SK-MEL-5 (cell line): ENCODE measurements at places on chromosomes 2 and 18.

GRCh38 chr2:49973917-49974368 is 819.6 kb upstream of the FSHR start:
- DNase-seq, result peak; percentile 42

DNA sequence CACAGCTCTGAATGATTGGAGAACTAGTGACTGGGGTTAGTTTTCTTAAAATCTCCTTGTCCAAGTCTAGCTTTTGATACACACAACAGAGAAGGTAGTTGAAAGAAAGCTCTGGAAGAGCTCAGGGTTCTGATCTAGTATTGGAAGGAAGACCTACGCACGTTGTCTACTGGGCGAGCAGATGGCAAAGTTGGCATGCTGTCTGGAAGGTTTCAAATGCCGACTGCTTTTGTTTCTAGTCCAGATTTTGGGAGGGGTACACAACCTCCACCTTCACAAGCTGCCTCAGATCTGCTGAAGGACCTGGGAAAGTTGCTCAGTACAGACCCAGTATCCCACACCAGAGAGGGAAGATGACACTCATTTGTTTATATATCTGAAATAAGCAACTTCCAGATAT is 507.3 kb downstream of the RNF144A start:
- DNase-seq, result no peak

DNA sequence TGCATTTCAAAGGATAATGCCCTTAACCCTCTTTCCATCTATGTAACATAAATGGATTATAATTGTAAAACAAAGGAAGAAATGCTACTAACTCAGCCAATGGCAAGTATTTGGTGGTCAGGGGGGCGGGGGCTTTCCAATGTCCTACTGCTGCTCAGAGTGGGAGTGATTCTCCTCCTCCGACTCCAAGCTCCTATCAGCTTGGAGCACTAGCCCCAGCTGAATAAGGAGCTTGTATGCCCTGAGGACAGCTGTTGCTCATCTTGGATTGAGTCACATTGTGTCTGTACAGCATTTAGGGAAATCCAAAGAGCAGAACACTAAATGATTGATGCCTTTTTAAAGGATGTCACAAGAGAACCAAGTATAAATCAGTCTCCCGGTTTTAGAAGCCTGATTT is 105.6 kb upstream of the ZNF521 start:
- peak; percentile 21 for DNase-seq

DNA sequence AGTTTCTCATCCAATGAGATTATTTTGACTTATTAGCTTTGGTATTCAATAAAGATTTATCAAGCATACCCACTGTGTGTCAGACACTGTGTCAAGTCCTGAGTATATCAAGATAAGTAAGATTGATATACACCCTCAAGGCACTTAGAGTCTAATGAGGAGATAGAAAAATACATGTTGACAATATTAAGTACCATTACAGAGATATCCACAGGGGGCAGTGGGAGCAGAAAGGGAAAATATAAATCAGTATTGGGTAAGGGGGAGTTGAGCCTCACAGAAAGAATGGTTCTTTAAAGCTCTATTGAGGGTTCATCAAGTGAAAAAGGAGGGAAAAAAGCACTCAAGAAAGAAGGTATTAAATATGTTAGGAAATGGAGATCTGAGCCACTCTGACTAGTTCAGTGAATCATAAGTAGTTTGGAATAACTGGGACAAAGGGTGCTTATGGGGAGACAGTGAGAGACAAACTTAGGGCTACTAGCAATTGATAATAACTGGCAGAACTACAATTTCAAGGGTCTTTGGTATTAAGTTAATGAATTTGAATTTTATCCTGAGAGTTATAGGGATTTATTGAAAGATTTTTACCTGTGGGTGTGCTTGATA is 45.5 kb upstream of the SLC8A1 start:
- DNase-seq, result no peak

DNA sequence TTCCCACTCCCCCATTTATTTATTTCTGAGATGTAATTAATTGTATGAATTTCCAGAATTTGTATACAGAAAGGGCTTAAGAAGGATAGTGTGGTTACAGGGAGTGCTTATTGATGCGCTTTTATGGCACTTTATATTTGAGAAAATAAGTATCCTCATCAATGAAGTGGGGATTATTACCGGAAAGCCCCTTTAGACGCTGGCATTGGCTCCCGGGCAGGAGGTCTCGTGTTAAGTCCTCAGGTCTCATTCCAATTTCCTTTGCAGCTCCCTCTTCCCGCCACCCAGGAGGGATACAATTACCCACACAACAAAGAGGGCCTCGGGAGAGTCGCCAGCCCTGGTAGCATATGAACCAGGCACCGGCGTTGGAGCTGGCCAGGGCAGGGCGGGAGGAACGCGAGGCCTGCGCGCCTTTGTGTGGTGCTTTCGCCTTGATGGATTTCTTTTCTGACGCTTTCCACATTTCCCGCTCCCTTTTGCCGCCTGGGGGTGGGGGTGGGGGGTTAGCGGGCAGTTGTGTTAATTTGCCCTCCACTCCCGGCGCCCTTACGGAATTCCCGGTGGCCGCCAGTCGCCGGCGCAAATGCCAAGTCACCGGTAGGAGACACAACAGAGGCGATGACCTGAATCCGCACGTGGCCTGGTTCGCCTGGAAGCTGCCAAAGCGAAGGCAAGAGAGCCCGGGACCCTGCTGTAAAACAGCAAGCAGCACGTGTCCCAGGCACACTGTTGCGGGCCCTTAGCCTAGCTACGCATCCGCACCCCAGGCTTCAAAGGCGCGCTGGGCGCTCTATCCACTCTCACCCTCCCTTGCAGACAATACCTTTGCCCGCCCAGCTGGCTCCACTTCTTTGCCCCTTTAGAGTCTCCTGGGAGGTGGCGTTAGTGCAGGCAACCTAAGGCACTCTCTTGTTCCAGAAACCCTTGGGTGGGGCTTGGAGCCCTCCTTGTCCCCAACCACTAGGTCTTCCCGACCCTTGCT is 3.3 kb downstream of the GAD1 start:
- no peak for DNase-seq

GRCh38 chr2:15941871-15942710 is 1.7 kb downstream of the MYCN start:
- DNase-seq, result no peak

DNA sequence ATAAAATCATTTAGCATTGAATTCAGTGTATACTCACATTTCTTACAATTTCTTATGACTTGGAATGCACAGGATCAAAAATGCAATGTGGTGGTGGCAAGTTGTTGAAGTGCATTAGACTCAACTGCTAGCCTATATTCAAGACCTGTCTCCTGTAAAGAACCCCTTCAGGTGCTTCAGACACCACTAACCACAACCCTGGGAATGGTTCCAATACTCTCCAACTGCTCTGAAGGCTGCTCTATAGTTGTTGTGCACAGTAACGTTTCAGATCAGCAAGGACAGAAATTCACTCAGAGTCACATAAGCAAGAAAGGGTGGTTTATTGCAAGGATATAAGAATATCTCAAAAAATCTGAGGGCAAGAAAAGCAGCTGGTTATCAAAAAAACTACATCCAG is 6.5 kb downstream of the GKN1 start:
- no peak for DNase-seq

DNA sequence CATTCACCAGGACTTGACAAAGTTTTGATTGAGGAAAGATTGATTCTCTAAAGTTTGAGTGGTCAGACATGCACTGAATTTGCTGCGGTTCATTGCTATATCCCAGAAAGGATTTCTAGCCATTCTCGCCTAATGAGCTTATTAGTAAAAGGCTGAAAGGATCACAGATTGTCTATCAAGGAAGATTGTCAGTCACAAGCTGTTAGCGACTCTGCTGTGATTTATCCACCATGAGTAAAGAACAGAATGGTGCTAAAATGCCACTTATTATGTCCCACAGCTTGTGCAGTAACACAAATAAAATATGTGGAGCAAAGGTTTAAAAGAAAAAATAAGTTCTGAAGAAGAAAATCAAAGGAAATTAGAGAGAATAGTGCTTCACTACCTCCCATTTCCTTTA is 701.2 kb upstream of the CDH7 start:
- no peak for DNase-seq

- no peak for DNase-seq
Observed at GRCh38 chr2:53177327-53177726, 590.3 kb upstream of the CHAC2 start.

DNA sequence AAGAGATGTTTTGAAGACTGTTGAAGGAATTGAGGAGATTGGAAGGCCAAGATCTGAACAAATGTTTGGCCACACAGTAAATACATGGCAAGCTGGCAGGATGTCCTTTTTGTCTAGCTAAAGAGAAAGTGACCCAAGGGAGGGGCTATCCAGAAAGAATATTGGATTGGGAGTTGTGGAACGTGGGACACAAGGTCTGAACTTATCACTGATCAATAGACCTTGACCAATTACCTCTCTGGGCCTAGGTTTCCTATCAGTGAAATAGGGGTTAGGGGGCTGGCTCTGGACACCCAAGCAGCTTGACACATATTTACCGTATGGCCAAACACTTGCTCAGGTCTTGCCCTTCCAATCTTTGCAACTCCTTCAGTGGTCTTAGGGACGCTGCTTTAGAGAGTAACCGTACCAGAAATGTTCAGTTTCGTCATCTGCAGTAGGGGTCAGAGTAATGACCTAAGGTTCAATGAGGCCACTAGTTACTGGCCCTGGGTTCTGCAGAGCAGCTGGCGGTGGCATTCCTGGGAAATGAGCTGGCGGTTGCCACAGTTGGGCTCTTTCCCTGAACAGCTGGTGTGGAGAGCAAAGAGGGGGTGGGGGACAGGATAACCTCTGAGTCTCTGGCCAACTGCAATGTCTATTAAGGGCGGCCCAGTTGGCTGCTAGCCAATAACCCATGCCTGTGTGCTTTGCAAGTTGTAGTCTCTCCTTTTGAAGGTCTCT is 70.1 kb upstream of the STPG4 start:
- no peak for DNase-seq

DNA sequence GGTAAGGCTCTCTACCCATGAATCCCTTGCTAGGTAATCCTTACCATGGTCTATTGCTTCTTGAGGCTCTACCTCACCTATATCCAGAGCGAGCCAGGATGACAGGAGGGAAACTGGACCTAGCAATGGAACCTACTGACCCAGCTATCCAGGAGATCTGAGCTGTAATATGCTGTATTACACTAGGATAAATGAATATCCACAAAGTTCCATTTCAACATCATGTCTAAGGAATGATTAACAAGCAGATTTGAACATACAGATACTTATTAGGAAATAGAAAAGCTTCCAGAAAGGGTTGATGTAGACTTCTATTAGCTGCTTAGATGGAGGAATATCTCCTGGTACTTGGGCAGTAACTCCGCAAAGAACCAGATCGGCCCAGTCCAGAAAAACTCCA is 110.1 kb downstream of the BAZ2B start:
- DNase-seq, result no peak

- no peak for DNase-seq
Observed at GRCh38 chr2:7792031-7792651, 874.9 kb downstream of the RNF144A start.

DNA sequence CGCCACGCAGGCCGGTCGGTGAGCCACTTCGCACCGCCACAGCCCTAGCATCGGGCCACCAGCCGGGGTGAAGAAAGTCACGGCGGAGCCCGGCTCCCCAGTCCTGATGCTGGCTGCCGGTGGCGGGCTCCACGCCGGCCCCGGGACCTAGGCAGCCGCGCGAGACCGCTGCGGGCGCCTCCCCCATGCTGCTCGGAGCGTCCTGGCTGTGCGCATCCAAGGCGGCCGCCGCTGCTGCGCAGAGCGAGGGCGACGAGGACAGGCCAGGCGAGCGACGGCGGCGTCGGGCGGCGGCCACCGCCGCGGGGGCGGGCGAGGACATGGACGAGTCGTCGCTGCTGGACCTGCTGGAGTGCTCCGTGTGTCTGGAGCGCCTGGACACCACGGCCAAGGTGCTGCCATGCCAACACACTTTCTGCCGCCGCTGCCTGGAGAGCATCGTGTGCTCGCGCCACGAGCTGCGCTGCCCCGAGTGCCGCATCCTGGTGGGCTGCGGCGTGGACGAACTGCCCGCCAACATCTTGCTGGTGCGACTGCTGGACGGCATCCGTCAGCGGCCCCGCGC is 433 bp downstream of the SH3RF3 start:
- DNase-seq, result no peak

GRCh38 chr2:95799892-95800291 is 191.7 kb downstream of the ANKRD36C start:
- DNase-seq, result no peak

DNA sequence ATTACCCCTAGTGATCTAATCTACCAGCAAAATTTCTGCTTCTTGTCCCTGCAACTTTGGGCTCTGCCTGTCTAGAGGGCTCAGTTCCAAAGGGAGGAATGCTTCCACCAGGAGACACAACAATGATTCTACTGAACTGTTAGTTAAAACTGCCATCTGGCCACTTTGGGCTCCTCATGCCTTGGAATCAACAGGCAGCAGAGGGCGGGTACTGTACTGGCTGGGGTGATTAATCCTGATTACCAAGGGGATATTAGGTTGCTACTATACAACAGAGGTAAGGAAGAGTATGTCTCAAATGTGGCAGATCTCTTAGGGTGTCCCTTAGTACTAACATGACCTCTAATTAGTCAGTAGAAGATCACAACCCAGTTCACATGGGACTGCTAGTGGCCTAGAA is 21.4 kb downstream of the HADHA start:
- DNase-seq, result no peak

- no peak for DNase-seq
Observed at GRCh38 chr2:218982586-218983262, 2.3 kb downstream of the FEV start.
